ENCODE measurements at places on chromosomes 6 and 20.

- DNase-seq: peak; percentile 83
Observed at GRCh38 chr6:107847844-107848802, 24.0 kb upstream of the SCML4 start.

GRCh38 chr20:10584371-10584770 is 89.4 kb downstream of the JAG1 start:
- no peak for DNase-seq

GRCh38 chr6:51753635-51754034 is 333.8 kb downstream of the PKHD1 start:
- no peak for DNase-seq

- DNase-seq: no peak
Observed at GRCh38 chr6:9224539-9224938, 789.2 kb upstream of the SLC35B3 start.

- no peak for DNase-seq
Observed at GRCh38 chr6:90136176-90136575, 160.5 kb downstream of the BACH2 start.

DNA sequence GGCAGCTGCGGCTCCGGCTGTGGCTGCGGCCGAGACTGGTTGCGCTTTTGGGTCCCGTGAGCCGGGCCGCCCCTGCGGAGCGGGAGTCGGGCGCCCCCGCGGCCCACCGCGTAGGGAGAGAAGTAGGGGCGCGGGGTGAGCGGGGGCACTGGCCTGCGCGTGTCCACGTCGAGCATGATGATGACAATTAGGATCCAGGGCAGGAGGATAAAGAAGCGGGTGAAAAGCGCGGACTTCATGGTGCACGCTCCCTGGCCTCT is 739 bp downstream of the B3GAT2 start:
- DNase-seq: no peak

DNA sequence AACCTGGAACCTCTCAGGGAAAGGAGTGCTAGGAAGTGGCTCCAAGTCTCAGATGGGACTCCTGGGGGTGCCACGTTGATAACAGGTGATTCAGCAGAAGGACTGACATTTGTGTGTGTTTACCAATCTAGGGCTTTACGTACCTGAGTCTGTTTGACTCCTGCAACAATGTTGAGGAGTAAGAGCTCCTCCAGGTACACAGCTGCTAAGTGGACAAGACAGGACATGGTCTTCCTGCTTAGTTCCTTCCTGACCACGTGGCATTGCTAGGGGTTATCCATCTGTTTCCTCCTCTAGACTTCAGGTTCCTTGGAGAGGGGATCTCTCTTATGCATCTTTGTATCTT is 164.5 kb upstream of the SLC24A3 start:
- no peak for DNase-seq

DNA sequence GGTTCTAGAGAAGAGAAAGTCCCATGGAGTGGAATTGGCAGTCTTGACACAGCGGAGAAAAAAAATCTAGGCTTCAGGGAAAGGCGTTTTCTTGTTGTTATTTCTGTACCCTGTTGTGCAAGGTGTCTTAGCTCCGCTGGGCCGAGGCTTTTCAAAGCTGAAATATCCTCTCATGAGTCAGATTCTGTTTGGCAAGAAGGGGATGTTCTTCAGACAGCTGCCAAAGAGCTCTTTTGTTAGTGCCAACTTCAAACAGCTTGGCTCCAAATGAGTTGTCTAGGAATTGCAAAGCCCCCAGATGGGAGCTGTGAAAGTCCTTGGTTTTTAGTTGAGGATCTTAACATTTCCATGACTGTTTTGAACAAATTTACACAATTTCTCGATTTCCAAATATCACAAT is 45.6 kb downstream of the LRRN4 start:
- DNase-seq: no peak

GRCh38 chr6:124368131-124368530 is 564.5 kb downstream of the NKAIN2 start:
- DNase-seq: no peak

GRCh38 chr6:102766963-102767362 is 1373.5 kb downstream of the GRIK2 start:
- no peak for DNase-seq

- no peak for DNase-seq
Observed at GRCh38 chr6:107235511-107235910, 120.2 kb upstream of the BEND3 start.

DNA sequence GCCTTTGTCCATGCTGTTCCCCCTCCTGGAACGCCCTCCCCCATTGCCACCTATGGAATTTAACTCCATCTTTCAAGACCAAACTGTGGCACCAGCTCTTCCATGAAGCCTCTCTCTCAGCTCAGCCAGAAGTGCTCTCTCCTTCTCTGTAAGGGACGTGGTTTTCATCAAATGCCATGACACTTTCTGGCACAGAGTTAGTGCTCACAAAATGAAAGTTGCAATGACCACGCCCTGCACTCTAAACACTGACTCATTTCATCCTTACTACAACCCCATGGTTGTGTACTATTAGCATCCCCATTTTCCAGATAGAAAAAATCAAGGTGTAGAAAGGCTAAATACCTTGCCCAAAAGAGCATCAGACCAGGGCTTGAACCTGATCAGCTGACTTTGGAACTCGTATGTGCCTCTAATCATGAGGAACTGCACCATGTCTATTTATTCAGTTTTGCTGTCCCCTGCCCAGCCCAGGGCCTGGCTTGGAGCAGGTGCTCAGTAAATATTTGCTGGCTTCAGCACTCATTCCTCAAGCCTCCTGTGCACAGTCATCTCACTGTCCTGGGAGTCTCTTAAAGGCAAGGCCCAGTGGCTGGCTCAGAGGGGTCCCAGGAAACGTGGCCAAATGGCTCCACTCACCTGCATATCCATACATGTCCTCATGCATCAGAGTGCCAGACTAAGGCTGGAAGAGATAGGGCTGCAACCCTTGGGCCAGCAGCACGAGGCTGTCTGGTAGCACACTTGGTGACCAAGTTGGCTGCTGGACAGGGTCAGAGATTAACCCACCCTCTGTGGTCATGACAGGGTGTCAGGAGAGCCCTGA is 77.9 kb downstream of the MRPL14 start:
- DNase-seq: no peak

- no peak for DNase-seq
Observed at GRCh38 chr20:46376196-46376785, 30.1 kb downstream of the ELMO2 start.

GRCh38 chr20:47142774-47143170 is 213.7 kb downstream of the ZMYND8 start:
- DNase-seq: no peak

- no peak for DNase-seq
Observed at GRCh38 chr20:23550227-23550626, 18.1 kb downstream of the CST9L start.

- DNase-seq: peak; percentile 87
Observed at GRCh38 chr6:144149894-144150709, at the start of gene STX11. Gene STX11, plus strand, starts transcription at chr6:144150517. Its CDS starts 36,111 bp downstream, at chr6:144186628.

GRCh38 chr20:25254986-25255680 is 7.2 kb downstream of the PYGB start:
- DNase-seq: no peak

DNA sequence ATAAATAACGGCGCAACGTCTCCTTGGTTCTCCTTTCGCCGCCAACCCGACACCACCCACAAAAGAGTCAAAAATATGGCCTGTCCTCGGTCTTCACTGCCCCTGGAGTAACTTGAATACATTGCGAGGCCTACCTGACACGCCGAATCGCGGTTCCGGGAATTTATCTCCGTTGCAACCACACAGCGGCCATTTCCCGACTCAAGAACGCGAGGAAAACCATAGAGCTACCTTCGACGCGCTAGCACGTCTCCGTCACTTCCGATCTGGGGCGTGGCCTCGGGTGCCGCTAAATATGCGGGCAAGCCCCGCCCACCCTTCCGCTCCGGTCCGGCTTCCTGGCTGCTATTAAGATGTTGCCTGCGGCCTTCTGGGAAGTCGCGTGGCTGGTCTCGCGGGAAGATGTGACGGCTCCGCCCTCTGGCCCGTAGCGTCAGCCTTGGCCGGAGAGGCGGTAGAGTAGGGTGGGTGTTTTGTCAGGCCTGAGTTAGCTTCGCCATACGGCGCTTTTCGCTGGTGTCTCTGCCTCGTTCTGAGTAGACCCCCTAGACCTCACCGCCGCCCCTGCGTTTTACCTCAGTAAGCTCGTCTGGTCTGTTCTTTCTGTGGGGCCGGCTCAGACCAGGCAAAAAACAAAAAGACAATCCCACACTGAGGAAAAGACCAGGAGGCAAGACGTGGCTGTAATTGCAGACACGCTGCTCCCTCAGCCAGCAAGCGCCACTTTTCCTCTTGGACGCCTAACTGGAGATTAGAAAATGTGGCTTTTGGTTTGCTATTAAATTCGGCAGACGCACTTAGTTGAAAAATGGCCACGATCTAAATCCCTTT is at the start of gene BCLAF1:
Gene BCLAF1 (minus strand): TSS at position 268 of the 831 bp plus-strand sequence. CDS start 9,980 bp downstream, outside the sequence.
- peak; percentile 99 for DNase-seq

DNA sequence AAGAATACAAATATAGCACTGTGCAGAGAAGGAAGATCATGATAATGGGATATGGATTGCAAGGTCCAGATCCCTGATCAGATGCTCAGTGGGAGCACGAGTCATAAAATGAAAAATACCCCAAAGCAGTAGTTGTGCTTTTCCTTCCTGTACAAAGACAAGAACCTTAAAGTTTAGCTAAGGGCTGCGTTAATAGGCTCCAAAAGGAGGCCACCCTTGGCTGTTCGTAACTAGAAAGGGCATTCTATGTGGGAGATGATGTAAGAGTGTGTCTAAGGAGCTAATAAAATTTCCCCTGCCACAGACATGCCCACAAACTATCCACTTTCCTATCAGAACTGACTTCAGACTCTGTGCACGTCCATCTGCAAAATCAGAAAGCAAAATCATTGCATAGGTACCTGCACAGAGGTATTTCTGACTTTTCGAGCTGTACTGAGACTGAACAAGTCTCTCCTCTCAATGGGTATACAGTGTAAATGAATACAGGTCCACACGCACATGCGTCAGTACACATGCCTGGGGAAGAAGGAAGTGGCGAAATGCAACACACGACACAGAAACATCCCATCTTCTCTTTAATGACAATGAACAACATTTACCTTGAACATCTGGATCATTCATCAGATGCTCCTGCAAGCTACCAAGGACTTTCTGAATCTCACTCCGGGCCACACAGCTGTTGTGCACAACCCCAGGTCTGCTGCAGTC is 16.9 kb upstream of the ANKRD60 start:
- no peak for DNase-seq

DNA sequence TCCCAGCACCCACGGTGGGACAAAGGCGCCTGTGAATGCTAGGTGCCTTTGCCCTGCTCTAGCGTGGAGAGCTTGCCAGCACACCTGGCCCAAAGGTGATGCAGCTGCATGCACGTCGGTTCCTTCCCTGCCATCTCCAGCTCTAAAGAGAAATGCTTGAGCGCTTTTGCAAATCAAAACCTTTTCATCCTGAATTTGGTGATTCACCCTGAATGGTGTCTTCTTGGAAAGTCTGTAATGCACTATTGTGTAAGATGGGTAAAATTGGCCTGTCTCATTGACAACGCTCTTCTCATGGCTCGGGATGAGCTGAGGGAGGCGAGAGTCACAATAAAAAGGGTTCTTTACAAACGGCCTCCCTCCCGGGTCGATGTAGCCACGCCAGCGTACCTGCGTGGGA is 103.1 kb upstream of the ID4 start:
- no peak for DNase-seq

- DNase-seq: no peak
Observed at GRCh38 chr6:150747155-150747554, 118.3 kb upstream of the MTHFD1L start.

DNA sequence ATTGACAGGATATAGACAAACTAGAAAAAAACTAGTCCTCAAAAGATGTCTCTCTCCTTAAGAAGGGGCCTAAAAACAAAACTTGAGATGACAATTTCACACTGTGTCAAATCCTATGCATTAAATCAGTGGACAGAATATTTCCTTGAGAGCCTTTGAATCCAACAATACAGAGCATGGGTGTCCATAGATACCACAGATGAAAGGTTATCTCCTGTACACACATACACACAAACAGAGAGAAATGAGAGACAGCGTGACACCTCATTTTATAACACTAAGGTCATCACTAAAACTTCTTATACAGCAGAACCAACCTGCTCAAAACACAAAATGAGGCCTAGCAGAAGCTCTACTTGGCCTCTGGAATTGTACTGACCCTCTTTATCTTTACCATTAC is 55.5 kb downstream of the MAP7 start:
- DNase-seq: no peak

GRCh38 chr20:46174469-46175126 is 56.5 kb downstream of the CD40 start:
- peak; percentile 82 for DNase-seq

DNA sequence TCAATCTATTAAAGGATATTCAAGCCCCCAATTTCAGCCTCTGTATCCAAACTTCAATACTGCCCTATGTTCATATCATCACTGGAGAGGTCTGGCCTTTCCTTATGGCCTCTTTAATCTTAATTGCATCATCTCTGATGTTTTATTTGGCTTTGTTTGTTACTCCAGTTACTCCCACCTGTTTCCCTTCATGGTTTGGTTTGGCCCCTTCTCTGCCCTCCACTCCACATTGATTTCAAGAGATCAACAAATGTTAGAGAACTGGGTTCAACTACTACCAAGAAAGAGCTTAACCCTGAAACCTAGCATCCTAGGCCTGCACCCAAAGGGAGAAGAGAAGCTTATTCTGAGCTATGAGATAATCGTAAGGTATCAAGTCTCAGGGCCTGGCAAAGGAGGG is 221.6 kb downstream of the LAMA2 start:
- no peak for DNase-seq

DNA sequence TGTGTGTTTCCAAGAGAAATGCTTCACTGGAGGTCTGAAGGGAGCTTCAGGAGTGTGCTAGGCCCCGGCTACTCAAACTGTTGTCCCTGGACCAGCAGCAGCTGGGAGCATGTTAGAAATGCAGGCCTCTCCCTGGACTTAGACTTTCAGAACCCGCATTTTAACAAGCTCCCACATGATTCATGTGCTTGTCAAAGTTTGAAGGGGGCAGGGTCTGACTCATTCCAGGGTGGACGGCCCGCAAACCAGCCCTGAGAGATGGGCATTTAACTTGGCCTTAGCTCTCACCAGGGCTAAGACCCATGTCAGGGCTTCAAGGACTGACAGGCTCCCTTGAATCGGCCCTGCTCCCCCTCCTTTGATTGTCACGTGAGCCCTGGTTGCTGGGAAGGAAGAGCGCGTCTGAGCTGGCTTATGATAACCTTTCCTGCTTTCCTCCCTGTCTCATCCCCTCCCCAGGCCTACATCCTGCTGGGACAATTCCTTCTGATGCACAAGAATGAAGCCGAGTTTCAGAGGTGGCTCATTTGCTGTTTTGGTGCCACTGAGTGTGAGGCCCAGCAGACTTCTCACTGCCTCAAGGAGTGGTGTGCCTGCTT is 35.5 kb downstream of the BANF2 start:
- no peak for DNase-seq

GRCh38 chr6:111710439-111710838 is 104.8 kb upstream of the TRAF3IP2 start:
- DNase-seq: no peak

- DNase-seq: no peak
Observed at GRCh38 chr6:73648166-73648565, 5.6 kb downstream of the SLC17A5 start.
